ENCODE measurements at places on chromosomes 6 and 20.

GRCh38 chr6:89862273-89862672, 32.0 kb upstream of the GJA10 start:
- no peak for DNase-seq

DNA sequence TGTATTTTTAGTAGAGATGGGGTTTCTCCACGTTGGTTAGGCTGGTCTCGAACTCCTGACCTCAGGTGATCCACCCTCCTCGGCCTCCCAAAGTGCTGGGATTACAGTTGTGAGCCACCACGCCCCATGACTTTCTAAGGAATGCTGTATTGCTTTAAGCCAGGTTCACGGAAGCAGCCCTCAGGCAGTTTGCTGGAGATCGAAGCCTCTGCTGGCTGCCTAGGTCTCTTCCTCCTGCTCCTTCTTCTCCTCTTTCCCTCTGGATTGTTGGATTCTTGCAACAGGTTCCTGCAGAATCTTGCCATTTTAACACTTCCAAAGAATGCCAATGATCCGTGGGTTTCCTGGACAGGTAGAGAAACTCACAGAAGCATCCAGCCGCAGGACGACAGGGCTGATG, 29.3 kb upstream of the B4GALT5 start:
- DNase-seq: no peak

- DNase-seq: no peak
These were observed 175.4 kb upstream of the FLRT3 start for GRCh38 chr20:14512839-14513238.

- no peak for DNase-seq
These were observed 8.1 kb upstream of the ARFGAP1 start for GRCh38 chr20:63264519-63264918.

DNA sequence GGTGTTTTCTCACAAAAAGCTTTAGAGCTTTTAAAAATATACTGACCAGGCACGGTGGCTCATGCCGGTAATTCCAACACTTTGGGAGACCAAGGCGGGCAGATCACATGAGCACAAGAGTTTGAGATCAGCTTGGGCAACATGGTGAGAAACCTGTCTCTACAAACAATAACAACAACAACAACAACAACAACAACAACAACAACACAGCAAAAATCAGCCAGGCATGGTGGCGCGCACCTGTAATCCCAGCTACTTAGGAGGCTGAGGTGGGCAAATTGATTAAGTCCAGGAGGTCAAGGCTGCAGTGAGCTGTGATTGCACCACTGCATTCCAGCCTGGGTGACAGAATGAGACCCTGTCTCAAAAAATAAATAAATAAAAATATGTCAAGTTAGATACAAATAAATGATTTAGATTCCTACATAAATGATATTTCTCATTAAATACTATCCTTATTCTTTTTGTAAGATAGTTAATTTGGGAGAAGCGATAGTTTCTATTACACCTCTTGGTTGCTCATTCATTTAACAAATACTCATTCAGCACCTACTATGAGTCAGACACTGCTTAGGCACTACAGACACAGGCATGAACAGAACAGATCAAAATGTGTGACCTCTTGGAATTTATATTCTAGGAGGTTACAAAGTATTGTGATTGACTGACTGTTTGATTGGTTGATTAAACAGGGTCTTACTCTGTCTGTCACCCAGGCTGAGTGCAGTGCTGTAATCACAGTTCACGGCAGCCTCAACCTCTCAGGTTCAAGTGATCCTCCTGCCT, 83.5 kb upstream of the BEND3 start:
- no peak for DNase-seq

DNA sequence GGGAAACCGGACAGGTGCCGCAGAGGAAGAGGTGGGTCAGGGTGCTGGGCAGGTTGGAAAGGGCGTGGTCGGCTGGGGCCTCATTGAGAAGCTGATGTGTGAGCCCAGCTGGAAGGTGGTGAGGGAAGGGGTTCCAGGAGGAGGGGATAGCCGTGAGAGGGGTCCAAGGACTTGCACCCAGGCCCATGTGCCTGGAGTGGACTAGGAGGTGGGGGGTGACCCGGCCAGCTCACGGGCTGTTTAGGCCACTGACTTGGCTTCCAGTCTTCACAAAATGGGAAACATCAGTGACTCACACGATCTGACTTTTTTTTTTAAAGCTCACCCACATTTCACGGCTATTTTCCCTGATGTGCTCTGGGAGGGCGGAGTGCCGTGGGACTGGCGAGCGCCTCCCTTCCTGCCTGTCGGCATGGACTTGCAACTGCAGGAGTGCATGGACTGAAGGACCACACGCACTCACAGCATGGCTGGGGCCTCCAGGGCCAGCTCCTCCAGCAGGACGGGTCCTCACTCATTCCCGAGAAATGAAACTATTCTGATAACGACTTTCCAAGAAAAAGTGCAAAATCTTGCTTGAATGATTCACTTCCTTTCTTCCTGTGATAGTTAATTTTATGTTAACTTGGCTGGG, 13.5 kb upstream of the PDE10A start:
- DNase-seq: no peak

DNA sequence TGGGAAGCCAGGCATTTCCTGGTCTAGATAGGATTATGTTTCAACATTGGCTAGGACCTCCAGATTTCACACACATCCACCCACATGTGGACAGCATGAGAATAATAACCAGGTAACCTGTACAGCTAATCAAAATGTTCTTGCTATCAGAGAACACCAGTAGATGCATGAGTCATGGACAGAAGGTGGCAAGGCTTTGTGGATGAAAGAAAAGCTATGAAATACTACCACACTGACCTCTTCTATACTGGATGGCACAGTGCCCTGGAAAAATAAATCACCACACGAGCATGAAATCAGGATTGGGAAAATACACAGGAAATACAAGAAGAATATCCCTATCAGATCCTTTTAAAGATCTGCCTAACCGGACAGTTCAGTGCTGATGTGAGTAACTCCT, 113.0 kb downstream of the GMDS start:
- DNase-seq: no peak

- DNase-seq: no peak
These were observed 94.3 kb upstream of the BEND3 start for GRCh38 chr6:107209406-107210305.

- no peak for DNase-seq
These were observed 360.6 kb upstream of the MAP3K7 start for GRCh38 chr6:90947184-90948064.

- DNase-seq: no peak
These were observed 21.9 kb upstream of the RAB22A start for GRCh38 chr20:58287638-58288037.

DNA sequence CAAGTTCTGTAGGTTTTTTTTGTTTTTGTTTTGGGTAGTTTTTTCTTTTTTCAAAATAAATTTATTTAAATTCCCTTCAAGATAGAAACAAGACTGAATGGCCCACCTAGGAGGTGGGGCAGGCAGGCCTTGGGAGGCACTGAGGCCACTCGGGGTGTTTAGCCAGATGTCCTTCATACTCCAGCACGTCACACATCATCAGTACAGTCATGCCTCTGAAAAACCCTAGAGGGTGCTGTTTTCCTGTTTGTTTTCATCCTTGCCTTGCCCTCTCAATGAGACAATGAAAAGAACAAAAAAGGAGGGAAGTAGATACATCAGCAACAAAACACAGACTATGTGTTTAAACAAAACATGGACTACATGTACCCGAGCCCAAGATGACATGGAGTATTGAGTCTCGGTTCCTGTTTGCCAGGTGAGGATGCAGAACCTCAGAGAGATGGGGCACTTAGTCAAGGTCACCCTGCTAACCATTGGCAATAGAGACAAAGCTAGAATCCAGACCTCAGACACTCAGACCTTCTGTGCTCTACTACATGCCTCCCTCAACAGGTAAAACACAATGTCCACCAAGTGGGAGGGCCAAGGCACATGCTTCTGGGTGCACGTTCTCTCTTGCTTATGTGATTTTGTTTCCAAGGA, 26.8 kb upstream of the CLIC5 start:
- no peak for DNase-seq

GRCh38 chr6:137001299-137001976, 43.3 kb downstream of the IL20RA start:
- no peak for DNase-seq
